CD4-positive, alpha-beta T cell treated with Interferon gamma for 1 hour (primary cell): ENCODE measurements at places on chromosomes 2 and 18.

- DNase-seq: no peak
These were observed 2.8 kb upstream of the RMP24 start for GRCh38 chr18:35969676-35970075.

DNA sequence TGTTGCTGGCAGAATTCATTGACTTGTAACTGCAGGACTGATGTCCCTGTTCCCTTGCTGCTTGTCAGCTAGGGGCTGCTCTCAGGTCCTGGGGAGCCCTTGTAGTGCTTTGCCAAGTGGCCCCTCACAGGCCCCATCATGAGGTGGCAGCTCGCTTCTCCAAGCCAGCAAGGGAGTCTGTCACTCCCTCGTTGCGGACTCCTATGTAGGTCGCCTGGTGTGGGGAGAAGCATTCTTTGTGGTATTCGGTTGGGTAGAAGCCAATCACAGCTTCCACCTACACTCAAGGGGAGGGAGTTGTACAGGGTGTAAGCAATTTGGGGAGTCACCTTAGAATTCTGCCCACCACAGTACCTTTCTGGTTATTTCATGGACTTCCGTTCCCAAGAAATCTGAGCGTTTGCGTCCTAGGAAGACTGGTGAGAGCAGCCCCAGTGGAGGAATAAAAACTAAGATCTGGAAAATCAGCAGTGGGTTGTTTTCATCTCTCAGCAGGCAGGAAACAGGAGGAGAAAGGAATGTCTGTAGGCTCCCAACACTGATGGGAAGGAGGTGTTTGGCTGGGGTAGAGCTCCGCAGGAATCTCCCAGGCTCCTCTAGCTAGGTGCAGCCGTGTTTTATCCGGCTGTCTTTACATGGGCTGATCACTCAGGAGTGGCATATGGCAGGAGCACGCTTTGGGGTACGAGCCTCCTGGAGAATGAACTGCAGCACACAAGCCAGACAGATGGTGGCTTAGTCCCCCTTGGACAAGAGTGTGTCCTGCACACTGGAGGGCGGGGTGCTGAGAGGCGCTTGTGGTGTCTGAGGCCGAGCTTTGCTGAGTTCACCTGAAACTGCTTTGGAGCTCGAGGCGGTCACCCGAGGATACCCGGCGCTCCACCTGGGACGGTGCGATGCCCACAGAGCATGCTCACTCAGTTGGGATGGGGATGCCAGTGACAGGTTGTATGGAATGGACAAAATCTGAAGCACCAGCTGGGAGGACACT lies 58.3 kb downstream of the LDLRAD4 start:
- no peak for DNase-seq

DNA sequence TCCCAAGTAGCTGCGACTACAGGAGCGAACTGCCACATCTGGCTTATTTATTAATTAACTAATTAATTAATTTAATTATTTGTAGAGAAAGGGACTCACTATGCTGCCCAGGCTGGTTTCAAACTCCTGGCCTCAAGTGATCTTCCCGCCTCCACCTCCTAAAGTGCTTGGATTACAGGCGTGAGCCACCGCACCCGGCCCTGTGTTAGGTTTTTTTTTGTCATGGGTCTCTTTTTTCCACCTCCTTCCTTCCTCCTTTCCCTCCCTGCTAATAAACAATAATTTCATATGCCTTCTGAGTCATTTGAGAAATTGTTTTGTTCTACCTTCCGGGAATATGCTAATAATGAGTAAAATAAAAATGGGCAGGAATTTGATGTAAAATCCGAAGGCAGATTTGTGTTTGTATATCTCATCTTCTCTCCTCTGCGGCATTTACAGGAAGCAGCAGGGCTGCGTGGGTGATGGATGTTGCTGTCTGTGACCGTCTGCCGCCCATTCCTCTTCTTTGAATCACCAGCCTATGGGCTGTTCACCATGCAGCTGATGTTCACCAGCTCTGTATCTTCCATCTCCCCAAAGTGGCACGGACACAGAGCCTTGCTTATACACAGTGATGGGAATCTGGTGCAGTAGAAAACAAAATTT lies 89.9 kb downstream of the ACSL3 start:
- no peak for DNase-seq

- no peak for DNase-seq
These were observed 973.1 kb downstream of the TMEM182 start for GRCh38 chr2:103734911-103735310.

GRCh38 chr2:151781642-151782041 lies 46.6 kb downstream of the ARL5A start:
- DNase-seq: no peak

DNA sequence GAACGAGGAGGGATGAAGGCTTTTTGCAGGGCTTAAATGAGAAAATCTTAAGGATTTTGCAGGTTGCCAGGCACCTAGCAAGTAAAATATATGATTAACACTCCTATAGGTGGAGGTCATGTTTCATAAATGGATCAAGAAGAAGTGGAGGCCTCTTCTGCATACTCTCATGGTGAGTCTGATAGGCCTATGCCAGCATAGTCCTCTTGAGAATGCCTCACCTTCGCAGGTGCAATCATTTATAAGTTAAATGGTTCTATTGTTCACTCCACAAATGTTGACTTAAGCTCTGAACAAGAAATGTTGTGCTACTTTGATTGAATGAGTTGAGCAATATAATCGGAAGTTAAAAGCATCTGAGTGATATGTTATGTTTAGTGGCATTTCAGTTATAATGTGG lies 12.1 kb downstream of the LRRTM1 start:
- no peak for DNase-seq

DNA sequence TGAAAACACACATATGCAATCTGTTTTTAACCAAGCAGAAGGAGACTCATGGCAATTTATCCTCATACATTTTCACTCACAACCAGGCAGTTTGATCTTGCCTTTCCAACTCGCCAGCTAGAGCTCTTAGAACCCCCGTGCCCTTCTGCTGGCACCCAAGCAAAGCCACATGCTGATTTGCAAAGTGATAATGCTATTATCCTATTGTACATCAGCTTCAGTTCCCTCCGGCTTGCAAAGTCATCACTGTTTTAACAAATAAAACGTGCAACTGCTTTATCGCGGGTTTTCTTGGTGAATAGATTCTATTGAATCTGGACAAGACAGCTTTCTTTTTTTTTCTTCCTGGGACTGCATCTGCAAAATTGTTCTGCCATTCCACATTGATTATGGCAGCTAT lies 314.6 kb downstream of the LNPK start:
- no peak for DNase-seq

DNA sequence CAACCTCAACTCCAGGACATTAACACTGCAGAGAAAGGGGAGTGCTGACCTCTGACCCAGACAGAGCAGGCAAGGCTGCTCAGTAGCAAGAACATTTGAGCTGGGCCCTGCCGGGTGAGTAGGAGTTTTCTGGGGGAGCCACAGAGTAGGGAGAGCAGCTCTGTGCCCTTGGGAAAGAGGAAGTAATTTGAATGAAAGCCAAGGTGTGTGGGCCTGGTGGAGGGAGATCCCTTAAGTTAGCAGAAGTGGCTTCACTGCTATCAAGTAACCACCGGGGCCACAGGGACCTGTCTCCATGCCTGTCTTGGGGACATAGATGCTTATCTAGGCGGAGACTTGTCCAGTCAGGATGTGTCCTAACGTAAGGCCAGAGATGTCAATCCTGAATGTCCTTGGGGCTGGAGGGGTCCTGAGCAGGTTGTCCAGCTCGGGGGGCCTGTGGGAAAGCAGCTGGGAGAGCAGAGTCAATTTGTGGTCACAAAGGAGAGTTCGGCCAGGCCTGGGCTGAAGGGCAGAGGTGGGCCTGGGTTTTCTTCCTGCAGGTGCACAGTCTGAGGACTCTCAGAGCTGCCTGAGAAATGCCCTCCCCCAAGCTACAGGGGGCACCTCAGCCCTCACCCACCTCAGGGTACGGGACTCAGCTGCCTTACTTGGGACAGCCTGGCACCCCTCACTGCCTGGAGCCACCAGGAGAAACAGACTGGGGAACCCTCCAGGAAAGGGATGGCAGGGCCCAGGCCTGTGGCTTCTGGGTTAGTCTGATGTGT lies 15.0 kb upstream of the OTOF start:
- DNase-seq: no peak

DNA sequence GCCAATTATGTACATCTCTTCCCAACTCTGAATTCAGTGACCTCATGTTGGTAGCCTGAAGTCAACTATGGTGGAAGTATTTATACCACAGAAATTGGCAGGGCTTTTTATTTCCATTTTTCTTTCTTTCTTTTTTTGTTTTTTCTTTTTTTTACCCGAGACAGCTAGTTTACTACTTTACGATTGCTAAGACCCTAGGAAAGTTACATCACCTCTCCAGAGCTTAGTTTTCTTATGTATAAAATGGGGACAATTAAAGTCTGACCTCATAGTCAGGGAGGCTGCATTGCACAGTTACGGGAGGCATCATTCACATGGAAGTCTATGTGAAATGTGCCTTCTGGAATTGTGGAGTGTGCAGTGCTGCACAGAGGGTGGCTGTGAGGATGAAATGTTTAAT lies 194.3 kb downstream of the MTX2 start:
- DNase-seq: no peak

GRCh38 chr18:63207835-63208234 lies 111.7 kb downstream of the BCL2 start:
- DNase-seq: no peak

- no peak for DNase-seq
These were observed 5.1 kb downstream of the SCG2 start for GRCh38 chr2:223597076-223597475.

GRCh38 chr18:23504720-23505119 lies 1.4 kb downstream of the RMC1 start:
- DNase-seq: no peak

- no peak for DNase-seq
These were observed 22.8 kb upstream of the TTN start for GRCh38 chr2:178829981-178830380.

GRCh38 chr18:58501066-58501896 lies 127.6 kb downstream of the ALPK2 start:
- DNase-seq: no peak

GRCh38 chr18:2898186-2898640 lies 51.4 kb downstream of the EMILIN2 start:
- no peak for DNase-seq

- no peak for DNase-seq
These were observed 260.0 kb upstream of the ID2 start for GRCh38 chr2:8421658-8422449.

- DNase-seq: no peak
These were observed 88.4 kb upstream of the STK17B start for GRCh38 chr2:196259507-196260481.

GRCh38 chr18:3177902-3178687 lies 41.7 kb downstream of the MYOM1 start:
- peak; percentile 84 for DNase-seq

DNA sequence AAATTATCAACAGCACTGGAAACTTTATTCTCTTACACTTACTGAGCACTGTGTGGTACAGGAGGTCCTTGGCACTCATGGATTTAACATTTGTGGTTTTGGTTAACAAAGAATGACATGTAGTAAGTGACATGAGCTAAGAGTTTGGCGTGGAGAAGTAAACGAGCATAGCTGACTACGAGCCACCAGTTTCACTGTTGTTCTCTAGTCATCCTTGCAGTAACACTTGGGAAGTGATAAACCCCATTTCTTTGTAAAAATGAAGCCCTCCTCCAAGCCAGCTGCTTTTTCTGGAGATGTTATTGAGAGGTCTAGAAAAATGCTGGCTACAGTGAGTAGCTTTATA lies 32.7 kb downstream of the QPCT start:
- DNase-seq: no peak

GRCh38 chr2:163580757-163581156 lies 155.1 kb downstream of the FIGN start:
- DNase-seq: no peak

- DNase-seq: no peak
These were observed 8.9 kb upstream of the POU3F3 start for GRCh38 chr2:104844807-104845551.

DNA sequence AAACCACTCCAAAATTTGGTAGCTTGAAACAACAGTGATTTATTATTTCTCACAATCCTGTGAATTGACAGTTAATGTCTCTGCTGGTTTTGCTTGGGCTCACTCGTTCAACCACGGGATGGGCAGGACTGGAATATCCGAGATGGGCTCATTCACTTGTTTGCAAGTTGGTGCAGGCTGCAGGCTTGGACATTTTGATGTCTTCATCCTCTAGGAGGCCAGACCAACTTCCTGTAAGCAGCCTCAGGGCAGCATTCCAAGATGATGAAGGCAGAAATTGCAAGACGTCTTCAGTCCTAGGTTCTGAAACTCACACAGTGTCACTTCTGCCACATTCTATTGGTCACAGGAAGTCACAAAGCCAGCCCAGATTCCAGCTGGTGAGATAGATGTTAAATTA lies 47.1 kb downstream of the GPR39 start:
- DNase-seq: no peak

DNA sequence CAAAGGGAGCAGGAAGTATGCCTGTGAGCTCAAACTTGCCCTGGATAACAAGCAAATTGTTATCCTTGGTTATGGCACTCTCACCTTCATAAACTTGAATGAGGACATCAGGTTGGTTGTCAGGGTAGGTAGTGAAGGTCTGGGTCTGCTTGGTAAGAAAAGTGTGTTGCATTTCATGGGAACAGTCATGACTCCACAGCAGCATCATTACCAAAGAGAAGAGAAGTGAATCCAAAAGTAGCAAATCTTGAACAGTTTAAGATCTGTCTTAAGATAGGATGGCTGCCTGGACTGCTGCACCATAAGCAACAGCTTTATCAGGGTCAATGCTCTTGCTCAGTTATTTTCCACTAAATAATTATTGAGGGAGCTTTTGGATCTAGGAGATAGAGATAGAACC lies 350.7 kb upstream of the MAP2 start:
- DNase-seq: no peak

DNA sequence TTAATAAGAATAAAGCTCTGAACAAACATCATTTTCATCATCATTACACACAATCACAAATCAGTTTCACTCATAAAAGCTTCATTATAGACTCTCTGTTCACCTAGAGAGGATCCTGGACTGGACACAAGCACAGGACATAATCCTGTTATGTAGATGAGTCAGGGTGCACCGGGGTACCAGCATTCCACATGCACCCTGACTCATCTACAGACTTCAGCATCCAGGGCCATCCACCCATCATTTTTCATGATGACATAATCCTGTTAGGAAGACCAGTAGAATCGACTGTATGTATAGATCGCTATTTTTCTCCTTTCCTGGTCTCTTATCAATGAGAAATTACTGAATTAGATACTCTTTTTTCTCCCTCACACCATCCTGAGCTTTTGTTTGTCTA lies 73.7 kb upstream of the PIK3C3 start:
- DNase-seq: no peak

DNA sequence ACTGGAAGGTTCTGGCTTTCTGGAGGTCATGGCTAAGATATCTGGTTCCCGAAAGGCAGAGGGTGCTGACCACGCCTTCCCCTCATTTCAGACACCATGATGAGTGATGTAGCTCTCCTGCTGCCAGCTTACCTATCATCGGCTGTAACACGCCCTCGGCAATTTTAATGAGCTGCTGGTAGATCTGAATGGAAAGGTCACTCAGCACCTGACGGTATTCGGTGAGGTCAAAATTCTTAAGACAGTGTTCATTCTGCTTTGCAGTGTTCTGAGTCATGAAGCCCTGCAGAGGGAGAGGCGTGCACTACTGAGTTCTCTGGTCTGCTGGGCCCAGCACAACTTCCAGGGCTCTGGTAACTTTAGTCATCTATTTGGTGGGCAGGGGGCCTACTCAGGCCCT lies 25.7 kb upstream of the ACAA2 start:
- no peak for DNase-seq
